Osteoblast (primary cell): ENCODE measurements at places on chromosomes 7 and 10. TPM values are rescaled to one million over a fixed set of nuclear protein-coding genes. Genes with fewer than 3 reads are reported as not detected.

DNA sequence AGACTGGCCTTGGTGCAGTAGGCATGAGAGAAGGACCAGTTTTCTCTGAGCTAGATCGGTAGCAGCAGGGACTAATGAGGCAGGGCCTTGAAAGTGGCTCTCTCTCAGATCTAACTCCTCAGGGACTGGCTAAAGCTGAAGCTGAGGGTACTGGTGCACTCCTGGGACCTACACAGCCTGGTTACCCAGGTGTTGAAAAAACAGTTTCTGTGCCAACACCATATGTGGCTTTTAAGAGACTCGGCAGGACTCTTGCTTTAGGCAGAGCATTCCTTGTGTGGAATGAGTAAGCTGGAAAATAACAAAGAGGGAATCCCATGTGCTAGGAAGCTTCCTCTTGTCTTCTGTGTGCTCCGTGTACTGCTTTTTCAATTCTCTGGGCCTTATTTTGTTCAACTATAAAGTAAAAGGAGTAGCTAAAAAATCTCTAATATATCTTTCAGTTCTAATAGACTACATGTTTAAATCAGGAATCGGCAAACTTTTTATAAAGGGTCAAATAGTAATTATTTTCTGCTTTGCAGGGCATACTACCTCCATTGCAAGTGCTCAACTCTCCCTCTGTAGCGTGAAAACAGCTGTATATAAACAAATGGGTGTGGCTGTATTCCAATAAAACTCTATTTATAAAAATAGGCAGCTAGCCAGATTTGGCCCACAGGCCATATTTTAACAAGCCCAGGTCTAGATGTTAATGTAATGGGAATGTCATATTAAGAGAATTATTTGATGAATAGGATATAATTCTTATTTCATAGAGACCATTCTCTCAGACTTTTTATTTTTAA is 186.1 kb upstream of the KAT6B start:
- no peak overlapping the region for H3K27ac ChIP-seq
- H3K4me1 ChIP-seq: no peaks in the 10 kb centered on the region
- H3K36me3 ChIP-seq: no peaks in the 10 kb centered on the region
- H3K27me3 ChIP-seq: no peaks in the 10 kb centered on the region
- no peak overlapping the region for H3K4me3 ChIP-seq

GRCh38 chr7:138892006-138892630 is 89.1 kb downstream of the KIAA1549 start:
- no peaks in the 10 kb centered on the region for H3K4me1 ChIP-seq
- no peaks in the 10 kb centered on the region for H3K27me3 ChIP-seq
- no peak for DNase-seq
- no peak overlapping the region for H3K4me3 ChIP-seq

- H3K4me1 ChIP-seq: peaks cover 22% of the 10 kb centered on the region
- peak overlapping the region; percentile 73 for H3K27ac ChIP-seq
- peak; percentile 78 for DNase-seq
- no peaks in the 10 kb centered on the region for H3K27me3 ChIP-seq
- no peaks in the 10 kb centered on the region for H3K36me3 ChIP-seq
- H3K4me3 ChIP-seq: no peak overlapping the region
Measured at GRCh38 chr7:130393101-130393561, 12.8 kb downstream of the CPA1 start.

The GPR26 gene
- total RNA-seq: not detected in 2 replicates

GRCh38 chr10:80356563-80356988 is at the start of the genes DYDC1 and DYDC2:
Gene DYDC1, minus strand, starts transcription at chr10:80356755. Its CDS starts 4,154 bp downstream, at chr10:80352601.
Gene DYDC2, plus strand, starts transcription at chr10:80356781. Its CDS starts 5,663 bp downstream, at chr10:80362444.
- DNase-seq: no peak
- H3K36me3 ChIP-seq: no peaks in the 10 kb centered on the region
- H3K27ac ChIP-seq: no peak within 1 kb of the TSS
- no peaks in the 10 kb centered on the region for H3K4me1 ChIP-seq
- H3K27me3 ChIP-seq: peaks cover 21% of the 10 kb centered on the region

DNA sequence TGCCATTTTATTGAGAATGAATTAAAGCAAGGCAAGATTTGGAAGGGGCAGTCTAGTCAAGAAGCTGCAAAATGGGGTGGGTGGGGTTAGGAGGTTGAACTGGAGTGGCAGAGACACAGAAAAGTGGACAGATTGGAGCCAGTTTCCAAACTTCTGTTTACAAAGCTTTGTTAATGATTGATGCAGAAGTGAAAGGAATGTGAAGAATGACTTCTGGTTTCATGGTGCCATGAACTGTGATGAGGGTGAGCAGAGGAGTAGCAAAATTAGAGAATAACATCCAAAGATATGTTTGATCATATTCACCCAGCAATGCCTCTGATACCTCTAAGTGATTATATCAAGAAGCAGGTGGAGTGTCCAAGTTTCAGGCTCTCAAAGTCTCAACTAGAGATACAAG is 1118.0 kb upstream of the C7orf33 start:
- H3K4me3 ChIP-seq: no peak overlapping the region
- no peak overlapping the region for H3K27ac ChIP-seq
- no peaks in the 10 kb centered on the region for H3K36me3 ChIP-seq
- no peak for DNase-seq

The INA gene
- 0.29 and 0.36 TPM in 2 replicates for total RNA-seq

GRCh38 chr10:70603449-70603801 is 884 bp upstream of the PRF1 start:
- DNase-seq: peak; percentile 62
- no peaks in the 10 kb centered on the region for H3K4me1 ChIP-seq
- no peak overlapping the region for H3K27ac ChIP-seq
- H3K4me3 ChIP-seq: no peak overlapping the region

- H3K27me3 ChIP-seq: no peaks in the 10 kb centered on the region
- H3K27ac ChIP-seq: peak overlapping the region; percentile 49
- no peaks in the 10 kb centered on the region for H3K36me3 ChIP-seq
- no peak overlapping the region for H3K4me3 ChIP-seq
Measured at GRCh38 chr10:69838853-69839252, 37.1 kb downstream of the COL13A1 start.

The GLRX3 gene
- 70.1 and 74.9 TPM in 2 replicates for total RNA-seq

DNA sequence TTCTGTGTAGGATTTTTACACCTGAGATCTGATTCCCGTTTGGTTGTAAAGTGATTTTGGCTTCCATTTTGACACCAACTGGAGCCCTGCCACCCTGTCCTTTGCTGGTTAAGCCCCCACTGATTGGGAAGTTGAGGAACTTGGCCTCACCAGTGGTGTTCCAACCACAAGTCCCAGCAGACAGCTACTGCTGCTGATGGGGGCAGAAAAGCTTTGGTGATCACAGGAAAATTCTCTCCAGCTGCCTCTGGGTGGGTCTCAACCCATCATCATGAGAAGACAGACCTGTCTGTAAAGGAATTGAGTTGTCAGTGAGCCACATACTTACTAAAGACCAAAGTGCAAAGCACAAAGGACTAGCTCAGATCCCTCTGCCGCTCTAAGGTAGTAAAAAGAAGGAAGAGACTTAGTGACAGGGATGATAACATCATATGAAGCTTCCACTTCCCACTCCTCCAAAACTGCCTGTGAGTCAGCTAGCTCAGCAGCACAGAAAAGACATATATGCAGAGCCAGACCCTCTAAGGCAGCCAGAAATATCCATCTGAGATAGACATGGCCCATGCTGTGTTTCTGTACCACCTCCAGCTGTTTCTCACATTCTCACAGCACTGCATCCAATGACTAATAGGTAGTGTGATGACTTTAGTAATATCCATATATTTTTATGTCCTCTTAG is 22.4 kb upstream of the LRRC17 start:
- H3K27ac ChIP-seq: peak overlapping the region; percentile 91
- no peaks in the 10 kb centered on the region for H3K27me3 ChIP-seq
- H3K4me1 ChIP-seq: peaks cover 42% of the 10 kb centered on the region
- no peaks in the 10 kb centered on the region for H3K36me3 ChIP-seq
- H3K4me3 ChIP-seq: no peak overlapping the region
- peak; percentile 14 for DNase-seq

The GRM3 gene
- total RNA-seq: not detected in 2 replicates

The SUN3 gene
- not detected in 2 replicates for total RNA-seq

- no peaks in the 10 kb centered on the region for H3K4me1 ChIP-seq
- no peak overlapping the region for H3K4me3 ChIP-seq
- no peaks in the 10 kb centered on the region for H3K36me3 ChIP-seq
- peaks cover 34% of the 10 kb centered on the region for H3K27me3 ChIP-seq
Measured at GRCh38 chr10:15715619-15716227, 4.0 kb downstream of the ITGA8 start.
